Small intestine (tissue), 16 donors: ENCODE measurements at places on chromosomes 4 and X.

DNA sequence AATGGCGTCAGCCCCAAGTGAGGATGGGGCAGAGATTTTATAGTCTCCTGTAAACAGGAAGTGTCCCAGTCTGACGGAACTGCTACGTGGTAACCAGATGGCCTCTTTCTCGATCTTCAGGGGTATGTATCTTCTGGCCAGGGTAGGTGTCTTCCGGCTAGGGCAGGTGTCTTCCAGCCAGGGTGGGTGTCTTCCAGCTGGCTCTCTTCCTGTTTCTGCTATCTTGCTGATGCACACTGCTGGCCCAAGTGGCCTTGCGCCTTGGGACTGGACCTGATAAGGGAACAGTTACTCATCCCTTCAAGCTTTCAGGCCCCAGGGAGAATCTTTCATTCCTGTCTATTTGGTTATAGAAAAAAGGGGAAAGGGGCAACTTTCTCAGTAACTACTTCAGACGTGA is 178.7 kb upstream of the MAGEE2 start:
- DNase-seq: no peak

GRCh38 chr4:157792716-157793115 is 380.1 kb downstream of the GASK1B start:
- DNase-seq: no peak

- DNase-seq: no peak
Observed at GRCh38 chr4:764405-765169, 59.0 kb downstream of the PCGF3 start.

DNA sequence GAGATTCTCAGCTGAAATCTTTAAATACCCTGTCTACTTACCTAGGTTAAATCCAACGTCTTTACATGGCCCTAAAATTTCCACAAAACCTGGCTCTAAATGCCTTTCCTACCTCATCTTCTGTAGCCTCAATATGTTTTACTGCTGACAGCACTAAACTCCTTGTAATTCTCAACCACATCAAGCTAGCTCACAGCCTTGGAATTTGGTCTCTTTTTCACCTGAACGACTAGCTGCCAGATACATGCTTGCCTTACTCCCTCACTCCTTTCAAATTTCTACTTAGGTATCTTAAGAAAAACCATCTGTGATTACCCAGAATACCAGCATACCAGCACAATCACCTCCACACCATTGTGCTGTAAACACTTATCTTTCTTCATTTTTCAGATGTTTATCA is 635.6 kb upstream of the PCDH10 start:
- no peak for DNase-seq

DNA sequence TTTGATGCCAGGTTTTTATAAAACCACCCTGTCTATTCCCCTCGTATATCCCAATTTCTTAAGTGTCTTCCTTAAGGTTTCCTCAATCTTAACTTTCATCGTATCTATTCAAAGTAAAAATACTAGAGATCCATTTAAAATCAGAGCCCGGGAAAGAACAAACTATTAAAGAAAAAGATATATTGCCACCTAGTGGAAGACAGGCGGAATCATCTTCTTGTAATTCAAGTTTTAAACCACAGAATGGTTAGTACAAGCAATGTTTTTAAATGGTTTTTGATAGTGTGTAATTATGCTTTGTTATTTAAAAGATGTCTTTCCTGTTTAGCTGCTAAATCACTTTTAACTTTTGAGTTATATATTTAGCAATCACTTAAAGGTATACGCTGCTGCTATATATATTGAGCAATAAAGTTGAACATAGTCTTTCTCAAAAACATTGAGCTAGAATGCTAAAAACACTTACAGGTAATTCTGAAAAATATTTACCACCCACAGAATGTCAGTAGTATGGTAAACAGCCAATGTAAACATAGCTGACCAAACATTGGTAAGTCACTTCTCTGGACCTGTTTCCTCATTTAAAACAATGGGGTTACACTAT is 18.2 kb downstream of the PRDM8 start:
- DNase-seq: peak; percentile 25

GRCh38 chrX:27889878-27890277 is 82.1 kb downstream of the MAGEB10 start:
- DNase-seq: no peak

GRCh38 chr4:40600850-40601249 is 28.8 kb downstream of the RBM47 start:
- no peak for DNase-seq

DNA sequence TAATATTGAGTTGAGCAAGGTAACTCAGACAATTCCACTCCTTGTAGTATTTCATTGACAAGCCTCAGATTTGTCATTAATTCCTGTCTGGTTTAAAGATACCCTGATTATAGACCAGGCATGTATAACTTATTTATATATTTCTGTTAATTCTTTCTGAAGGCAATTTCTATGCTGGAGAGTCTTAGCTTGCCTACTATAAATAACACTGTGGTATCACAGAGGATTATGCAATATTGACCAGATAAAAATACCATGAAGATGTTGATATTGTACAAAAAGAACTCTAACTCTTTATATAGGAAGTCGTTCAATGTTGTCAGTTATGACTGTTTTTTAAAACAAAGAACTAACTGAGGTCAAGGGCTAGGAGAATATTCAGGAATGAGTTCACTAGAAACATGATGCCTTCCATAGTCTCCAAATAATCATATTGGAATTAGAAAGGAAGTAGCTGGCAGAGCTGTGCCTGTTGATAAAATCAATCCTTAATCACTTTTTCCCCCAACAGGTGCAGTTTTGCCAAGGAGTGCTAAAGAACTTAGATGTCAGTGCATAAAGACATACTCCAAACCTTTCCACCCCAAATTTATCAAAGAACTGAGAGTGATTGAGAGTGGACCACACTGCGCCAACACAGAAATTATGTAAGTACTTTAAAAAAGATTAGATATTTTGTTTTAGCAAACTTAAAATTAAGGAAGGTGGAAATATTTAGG is 821 bp downstream of the CXCL8 start:
- DNase-seq: no peak

DNA sequence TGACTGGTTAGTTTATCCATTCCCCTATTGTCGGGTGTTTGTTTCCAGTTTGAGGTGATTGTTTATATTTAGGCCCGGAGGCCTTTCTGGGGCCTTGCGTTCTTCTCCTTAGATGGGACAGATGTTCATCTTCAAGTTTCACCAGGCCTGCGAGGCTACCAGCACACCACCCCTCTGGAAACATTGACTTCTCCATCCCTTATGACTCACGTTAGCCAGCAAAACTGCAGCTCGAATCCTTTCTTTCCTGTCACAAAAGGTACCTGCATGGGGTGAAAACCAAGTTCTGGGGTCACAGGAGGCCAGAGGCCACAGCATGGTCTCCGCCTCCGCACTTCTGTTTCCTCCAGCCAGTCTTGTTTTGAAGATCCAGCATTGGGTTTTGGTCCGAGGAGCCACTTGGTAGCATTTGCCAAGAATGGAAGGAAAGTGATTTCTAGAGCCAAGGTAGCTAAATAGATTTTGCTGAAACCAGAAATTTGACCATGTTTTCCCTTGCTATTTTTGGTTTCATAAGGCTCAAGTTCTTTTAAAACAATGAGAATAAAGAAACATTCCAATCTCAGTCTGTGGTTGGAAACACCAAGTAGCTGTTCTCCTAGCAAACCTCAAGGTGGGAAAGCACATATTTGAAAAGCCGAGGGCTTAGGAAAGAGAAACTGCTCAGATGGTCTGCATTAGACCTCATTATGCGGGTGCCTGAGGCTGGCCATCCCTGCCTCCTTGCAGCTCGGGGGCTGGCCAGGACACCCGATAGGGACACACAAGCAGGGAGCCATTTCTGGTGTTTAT is 5.6 kb downstream of the NYX start:
- DNase-seq: no peak

- DNase-seq: no peak
Observed at GRCh38 chrX:129748305-129748704, 9.5 kb downstream of the XPNPEP2 start.

GRCh38 chr4:7447236-7447635 is 12.5 kb upstream of the PSAPL1 start:
- no peak for DNase-seq

GRCh38 chr4:55018978-55019377 is 106.4 kb downstream of the KDR start:
- no peak for DNase-seq

- no peak for DNase-seq
Observed at GRCh38 chrX:37896511-37896890, 49.1 kb upstream of the DYNLT3 start.

DNA sequence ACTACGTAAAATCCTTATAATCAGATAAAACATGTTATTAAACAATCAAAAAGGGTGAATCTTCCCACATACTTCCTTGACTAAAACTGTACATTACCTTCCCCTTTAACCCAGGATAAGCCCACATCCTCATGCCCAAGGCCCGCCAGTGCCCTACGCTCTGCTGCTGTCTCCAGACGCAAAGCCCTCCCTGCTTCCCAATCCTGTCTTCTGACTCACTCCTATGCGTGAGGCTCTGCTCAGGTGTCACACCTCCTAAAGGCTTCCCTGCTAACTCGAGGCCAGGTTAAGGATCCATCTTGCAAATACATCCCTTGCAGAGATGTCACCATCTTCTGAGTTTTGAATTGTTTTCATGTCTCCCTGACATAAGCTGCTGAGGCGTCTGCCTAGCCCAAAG is 61.6 kb downstream of the STX18 start:
- no peak for DNase-seq

- DNase-seq: no peak
Observed at GRCh38 chrX:115368876-115369275, 79.4 kb downstream of the LUZP4 start.

DNA sequence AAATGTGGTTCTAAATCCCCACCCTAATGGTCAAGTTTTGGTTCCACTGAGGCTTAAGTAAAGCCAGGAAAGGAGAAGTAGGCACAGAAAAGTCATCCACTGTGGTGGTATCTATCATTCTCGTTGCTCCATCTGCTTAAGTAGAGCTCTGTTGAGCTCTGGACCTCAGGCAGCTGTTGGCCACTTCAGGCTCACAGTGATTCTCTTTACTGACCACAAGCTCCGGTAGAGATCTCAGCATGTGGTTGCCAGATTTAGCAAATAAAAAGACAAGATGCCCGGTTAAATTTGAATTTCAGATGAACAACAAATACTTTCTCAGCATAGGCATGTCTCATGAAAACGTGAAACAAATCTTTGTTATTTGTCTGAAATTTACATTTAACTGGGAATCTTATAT is 132.3 kb upstream of the PTCHD1 start:
- no peak for DNase-seq

DNA sequence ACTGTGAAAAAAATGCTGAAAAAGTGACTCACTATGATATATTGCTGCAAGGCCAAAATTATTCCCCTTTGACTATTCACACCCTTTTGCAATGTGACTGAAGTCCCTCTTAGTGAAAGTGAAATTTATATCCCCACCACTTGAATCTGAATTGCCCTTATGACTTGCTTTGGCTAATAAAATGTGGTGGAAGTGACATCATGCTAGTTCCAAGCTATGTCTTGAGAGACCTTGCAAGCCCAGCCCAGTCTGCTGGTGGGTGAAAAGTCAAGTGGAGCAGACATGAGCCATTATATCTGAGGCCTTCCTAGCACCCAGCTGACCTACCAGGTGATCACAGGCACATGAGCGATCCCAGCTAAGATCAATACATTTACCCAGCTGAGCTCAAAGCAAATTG is 94.7 kb downstream of the LINC00632 start:
- no peak for DNase-seq

GRCh38 chr4:180766944-180767729 is 1476.1 kb upstream of the TENM3 start:
- DNase-seq: no peak

DNA sequence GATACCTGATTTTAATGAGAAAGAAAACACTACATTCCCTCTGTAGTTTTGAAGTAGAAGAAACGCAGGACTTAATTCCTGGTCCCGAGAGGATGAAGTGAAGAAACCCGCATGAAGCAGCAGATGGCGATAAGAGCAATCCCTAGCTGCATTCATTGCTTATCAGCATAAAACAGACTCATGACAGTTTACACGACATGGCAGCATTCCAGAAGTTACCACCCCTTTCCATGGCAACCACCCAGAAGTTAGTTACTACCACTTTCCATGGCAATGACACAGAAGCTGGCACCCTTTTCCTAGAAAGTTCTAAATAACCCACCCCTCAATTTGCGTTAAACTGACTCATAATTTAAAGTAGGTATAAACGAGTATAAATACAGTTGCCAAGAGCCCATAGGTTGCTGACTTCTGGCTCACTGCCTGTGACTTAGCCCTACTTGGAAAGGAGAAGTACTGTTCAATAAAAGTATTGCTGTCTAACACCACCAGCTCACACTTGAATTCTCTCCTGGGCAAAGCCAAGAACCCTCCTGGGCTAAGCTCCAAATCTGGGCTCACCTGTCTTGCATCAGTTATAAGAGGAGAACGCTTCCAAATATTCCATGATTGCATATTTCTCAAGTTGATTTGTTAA is 5.5 kb upstream of the XAGE2 start:
- peak; percentile 6 for DNase-seq

DNA sequence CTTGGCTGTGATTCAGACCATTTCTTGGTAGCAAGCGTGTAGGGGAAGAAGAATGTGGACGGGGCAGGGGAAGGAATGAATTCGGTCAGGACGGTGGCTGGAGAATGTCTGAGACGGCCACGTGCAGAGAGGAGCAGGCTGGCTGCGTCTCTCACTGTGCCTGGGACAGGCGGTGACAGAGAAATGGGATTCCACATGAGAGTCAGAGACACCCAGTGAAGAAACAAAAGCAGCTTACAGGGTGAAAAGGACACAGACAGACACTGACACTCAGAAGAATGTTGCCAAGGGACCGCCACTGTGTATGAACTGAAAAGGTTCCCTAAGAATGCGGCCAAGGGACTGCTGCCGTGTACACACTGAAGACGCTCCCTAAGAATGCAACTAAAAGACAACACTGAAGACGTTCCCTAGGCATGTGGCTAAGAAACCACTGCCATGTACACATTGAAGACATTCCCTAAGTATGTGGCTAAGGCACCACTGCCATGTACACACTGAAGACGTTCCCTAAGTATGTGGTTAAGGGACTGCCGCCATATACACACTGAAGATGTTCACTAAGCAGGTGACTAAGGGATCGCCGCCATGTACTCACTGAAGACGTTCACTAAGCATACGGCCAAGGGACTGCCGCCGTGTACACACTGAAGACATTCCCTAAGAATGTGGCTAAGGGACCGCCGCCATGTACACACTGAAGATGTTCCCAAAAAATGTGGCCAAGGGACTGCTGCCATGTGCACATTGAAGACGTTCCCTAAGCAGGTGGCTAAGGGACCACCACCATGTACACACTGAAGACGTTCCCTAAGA is 49.1 kb downstream of the DHRSX start:
- DNase-seq: no peak

- no peak for DNase-seq
Observed at GRCh38 chr4:35559559-35560365, 684.6 kb downstream of the ARAP2 start.

GRCh38 chr4:93684571-93684970 is 144.0 kb upstream of the ATOH1 start:
- DNase-seq: no peak

GRCh38 chr4:138977524-138977923 is 38.1 kb upstream of the NOCT start:
- no peak for DNase-seq

DNA sequence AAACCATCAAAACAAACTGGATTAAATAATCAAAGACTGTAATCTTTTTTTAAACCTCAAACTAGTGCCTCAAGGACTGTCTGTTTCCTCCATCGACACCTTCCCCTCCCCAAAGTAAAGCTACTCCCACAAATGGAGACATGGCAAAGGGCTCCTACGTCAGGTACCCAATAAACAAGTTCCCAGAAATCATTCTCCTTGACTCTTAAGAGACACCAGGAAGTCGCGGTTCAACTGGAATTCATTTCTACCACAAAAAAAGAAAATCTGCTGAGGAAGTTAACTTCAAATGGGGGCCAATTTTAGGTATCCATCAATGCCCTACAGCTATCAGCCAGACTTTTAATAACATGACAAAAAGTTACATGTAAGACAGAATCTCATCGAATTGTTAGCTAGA is 2.5 kb downstream of the RPS4X start:
- no peak for DNase-seq
